H9 (cell line): ENCODE measurements at places on chromosomes 1 and 21.

DNA sequence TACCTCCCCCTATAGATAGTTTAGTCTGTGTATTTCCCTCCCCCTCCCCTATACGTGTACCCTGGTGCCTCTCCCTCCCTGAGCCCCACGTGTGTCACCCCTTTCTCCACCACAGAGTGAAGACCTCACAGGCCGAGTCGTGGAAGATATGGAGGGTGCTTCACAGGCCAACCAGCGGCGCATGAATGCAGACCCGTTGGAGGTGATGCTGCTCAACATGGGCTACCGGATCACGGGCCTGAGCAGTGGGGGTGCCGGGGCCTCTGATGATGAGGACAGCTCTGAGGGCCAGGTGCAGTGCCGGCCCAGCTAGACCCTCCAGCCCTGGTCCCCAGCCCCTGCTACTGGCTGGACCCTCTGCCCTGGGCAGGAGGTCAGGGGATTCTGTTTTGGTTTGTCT, 15.9 kb upstream of the TMEM222 start:
- no peak for DNase-seq

- no peak for DNase-seq
These were observed 524.1 kb downstream of the PTBP2 start for GRCh38 chr1:97245682-97246081.

- no peak for DNase-seq
These were observed 41.1 kb downstream of the SLC35F3 start for GRCh38 chr1:233945573-233945972.

GRCh38 chr1:231841616-231842344, 215.2 kb downstream of the DISC1 start:
- no peak for DNase-seq

- no peak for DNase-seq
These were observed 189.9 kb downstream of the HUNK start for GRCh38 chr21:32062591-32063227.

DNA sequence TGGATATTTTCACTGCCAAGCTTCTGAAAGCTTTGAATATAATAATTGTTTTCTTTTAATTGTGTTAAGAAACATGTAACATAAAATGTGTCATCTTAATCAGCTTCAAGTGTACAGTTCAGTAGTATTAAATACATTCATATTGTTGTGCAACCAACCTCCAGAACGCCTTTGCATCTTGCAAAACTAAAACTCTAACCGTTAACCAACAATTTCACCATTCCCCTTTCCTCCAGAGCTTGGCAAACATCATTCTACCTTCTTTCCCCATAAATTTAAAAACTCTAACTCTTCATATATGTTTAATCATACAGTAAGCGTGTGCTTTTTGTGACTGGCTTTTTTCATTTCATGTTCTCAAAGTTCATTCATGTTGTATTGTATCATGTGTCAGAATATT, 2.1 kb downstream of the MNDA start:
- DNase-seq = no peak
